Caco-2 (cell line): ENCODE measurements at places on chromosomes 2 and 18.

DNA sequence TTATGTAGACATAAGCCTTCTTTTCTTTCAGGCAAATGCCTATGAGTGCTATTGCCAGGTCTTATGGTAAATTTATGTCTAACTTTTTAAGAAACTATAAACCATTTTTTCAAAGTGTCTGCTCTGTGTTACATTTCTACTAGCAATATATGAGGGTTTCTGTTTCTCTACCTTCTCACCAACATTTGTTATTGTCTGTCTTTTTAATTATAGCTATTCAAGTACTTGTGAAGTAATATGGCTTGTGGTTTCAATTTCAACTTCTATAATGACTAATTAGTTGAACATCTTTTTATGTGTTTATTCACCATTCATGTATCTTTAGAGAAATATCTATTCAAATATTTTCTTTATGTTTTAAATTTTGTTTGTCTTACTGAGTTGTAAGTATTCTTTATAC lies 213.1 kb upstream of the MC4R start:
- DNase-seq = no peak

DNA sequence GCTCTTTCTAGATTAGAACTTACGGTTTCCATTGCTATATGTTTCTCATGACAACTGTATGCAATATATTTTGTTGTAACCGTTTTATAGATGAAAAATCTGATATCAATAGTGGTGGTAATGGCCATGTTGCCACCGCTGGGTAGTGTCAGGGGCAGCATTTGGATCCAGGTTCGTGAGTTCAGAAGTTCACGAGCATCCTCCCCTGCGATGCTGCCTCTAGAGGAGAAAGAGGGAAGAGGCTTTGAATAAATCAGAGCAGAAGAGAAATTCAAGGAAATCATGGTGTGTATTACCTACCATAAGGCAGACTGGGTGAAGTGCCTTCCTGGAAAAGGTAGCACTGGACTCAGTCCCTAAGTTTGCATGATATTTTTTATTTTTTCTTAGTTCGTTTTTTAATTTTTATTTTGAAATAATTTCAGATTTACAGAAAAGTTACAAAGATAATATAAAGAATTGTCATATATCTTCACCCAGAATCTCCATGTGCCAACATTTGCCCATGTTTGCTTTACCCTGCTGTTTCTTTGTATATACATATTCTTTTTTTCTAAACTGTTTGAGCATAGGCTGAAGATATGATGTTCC lies 3.3 kb upstream of the ZBTB7C start:
- peak; percentile 31 for DNase-seq

DNA sequence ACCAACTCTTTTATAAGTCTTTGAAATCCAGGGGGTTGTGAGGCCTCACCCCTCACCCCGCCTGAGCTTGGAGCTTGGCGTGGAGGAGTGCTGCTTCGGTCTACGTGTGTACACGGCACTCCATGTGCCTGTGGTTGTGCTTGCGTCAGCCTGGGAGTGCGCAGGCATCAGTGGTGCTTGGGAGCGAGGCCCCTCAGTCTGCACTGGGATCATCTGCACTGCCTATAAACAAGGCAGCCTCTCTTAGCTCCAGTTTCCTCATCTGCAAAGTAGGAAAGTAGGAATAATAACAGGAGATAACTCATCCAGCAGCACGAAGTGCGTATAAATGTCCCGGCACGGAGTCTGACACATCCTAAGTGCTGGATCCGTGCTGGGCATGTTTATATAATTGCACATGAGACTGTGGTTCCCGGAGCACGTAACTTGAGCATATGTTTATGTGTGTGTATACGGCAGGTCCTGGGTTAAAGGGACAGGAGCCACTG lies 1.2 kb downstream of the GYPC start:
- no peak for DNase-seq

DNA sequence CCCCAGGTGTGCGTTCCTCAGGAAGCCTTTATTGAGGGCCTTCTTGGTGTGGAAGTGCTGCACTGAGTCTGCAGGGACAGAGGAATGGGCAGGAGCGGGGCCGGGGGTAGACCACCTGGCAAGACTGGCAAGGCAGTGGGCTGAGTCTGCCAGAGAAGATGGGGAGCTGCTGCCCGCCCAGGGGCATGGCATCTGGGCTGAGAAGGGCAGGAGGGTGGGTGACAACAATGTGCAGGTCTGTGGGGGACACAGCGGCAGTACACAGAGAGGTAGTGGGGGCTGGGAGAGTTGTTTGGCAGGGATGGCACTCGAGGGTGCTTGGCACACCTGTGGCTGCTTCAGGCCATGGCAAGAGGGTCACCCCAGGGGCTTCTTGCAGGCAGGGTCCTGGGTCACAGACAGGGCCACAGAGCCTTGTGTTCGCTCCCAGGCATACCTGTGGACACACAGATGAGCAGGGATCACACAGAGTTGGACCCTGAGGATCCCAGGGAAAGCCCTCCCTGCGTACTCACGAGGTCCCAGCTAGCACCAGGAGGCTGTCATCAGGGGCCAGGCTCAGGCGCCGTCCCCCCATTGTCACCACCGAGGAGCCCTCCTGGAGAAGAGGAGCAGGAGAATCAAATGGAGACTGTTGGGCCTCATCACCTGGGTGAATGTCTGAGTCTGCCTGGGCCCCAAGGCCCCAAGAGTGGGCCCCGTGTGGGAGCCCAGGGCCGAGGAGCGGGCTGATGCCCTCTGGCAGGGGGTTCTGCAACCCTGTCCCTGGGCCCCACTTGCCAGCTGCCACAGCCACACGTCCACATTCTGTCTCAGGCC lies 3.4 kb upstream of the OXER1 start:
- DNase-seq = no peak
